Liver (tissue), 10 donors: ENCODE measurements at places on chromosomes 1 and 21.

GRCh38 chr1:39395357-39395831 is 96.0 kb upstream of the BMP8A start:
- DNase-seq: no peak

- DNase-seq: no peak
Measured at GRCh38 chr21:41235201-41235600, 67.2 kb downstream of the BACE2 start.

DNA sequence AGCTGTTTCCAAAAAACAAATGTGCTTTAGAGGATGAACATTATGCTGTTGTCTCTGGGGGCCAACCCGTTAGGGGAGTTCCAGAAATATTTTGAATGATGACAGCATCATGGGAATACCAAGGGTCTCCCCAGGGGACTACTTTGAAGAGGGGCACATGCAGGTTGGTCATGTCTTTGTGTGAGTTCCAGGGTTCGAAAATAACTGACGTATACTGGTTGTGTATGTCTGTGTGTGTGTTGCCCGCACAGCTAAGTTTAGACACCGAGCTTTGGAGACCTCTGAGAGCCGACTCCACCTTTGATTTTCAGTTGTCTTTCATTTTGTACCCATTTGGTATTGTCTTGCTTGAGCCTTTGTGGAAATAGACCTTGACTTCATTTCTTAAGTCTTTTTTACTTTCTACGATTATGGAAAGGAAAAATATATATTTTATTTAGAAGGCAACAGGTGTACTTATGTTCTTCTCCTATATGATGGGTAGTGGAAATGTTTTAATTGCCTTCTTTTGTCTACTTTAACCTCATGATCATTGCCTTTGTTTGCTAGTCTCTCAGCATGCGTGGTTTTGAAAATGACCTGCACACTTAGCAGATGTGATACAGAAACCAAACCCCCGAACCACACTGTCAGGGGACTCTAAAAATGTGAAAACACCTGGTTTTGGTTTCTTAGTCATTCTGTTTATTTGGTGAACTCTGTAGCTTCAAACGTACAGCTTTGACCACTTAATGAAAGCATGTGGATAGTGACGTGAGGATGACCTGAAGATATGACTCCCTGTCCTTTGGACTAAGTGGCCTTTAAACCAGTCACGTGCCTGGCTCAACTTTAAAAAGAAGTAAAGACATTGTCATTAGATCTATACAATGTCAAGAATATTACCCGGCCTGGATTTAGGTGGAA is 56.5 kb downstream of the GALNT2 start:
- no peak for DNase-seq

DNA sequence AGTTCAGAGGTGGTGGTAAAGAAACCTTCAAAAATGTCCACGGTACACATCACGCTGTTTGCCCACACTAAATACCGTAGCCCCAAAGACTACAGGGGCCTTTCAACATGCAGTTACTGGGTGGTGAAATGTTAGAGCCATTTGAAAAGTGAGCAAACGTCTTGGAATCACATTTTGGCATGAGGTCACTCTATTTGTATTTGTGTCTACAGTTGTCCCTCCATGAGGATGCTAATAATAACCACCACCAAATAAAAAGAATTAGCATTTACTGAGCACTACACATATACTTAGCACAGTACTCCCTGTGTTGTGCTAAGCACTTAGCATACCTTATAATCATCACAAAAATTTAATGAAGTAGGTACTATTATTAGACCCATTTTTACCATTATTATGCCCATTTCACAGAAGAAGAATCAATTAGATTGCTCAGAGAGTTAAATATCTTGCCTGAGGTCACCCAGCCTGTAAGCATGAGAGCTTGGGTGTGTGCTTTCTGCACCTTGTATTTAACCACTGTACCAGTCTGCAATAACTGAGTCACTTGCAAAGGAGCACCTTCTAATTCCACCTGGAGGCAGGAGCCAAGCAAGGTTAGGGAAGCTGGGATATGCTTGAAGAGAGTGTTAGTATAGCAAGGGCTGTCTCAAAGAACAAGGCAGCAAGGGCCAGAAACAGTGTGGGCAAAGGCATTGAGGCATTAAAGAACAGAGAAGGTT is 57.4 kb downstream of the DNTTIP2 start:
- no peak for DNase-seq

- DNase-seq: no peak
Measured at GRCh38 chr1:216892581-216893160, 169.4 kb upstream of the ESRRG start.

GRCh38 chr1:53968125-53968513 is 22.0 kb downstream of the LRRC42 start:
- no peak for DNase-seq

GRCh38 chr1:234148816-234149215 is 224.4 kb upstream of the COA6 start:
- DNase-seq: no peak

DNA sequence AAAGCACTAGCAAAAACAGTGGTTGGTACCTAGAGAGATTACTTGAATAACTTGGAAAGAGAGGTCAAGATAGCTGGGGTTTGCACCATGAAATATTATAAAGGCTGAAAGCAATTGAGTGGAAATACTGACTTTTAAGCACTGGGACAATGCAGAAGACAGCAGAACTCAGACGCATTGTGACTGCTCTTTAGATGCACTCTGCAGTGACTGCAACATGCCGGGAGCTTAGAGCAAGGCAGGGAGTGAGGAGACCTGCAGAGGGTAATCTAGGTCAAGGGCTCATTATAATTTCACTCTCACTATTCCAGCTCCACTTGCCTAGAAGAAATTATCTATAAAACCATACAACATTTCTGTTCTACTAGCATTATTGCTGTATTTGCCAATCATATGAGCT is 36.6 kb downstream of the OLFM3 start:
- DNase-seq: no peak

- DNase-seq: no peak
Measured at GRCh38 chr21:32570456-32570855, 14.9 kb downstream of the TCP10L start.

GRCh38 chr1:71312545-71312944 is 231.7 kb upstream of the ZRANB2 start:
- no peak for DNase-seq

DNA sequence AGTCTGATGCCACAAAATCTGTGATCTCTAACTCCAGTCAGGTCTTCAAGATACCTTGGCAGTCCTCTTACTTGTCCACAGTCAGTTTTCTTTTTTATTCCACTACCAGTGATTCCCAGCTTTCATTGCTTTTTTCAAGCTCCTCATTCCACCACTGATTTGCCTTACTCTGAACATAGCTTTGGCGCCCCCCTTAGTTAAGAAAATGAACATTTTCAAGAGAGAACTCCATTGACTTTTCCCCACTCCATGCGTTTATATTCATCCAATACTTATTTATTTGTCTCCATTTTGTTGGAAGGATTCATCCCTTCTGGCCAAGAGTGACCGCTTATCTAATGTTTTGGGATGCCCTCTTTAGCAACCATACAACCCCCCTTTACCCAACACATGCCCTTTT is 33.9 kb upstream of the IPO9 start:
- no peak for DNase-seq

DNA sequence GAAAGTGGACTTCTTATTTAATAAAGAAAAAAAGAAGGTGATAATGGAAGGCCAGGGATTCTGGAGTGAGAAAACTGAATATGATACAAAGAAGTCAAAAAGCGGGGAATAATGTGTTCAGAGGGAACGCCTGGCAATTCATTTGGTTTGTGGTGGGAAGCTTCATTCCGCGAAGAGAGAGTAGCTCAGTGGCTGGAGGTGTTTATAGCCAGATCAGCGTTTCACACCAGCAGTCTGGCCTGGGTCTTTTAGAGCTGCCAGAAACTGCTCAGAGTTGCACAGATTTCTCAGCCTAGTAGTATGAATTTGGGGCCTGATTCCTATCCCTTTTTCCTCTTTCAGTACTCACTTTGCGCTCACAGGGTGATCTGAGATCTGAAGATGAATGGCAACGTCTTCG is 67.8 kb upstream of the IPO9 start:
- DNase-seq: no peak

DNA sequence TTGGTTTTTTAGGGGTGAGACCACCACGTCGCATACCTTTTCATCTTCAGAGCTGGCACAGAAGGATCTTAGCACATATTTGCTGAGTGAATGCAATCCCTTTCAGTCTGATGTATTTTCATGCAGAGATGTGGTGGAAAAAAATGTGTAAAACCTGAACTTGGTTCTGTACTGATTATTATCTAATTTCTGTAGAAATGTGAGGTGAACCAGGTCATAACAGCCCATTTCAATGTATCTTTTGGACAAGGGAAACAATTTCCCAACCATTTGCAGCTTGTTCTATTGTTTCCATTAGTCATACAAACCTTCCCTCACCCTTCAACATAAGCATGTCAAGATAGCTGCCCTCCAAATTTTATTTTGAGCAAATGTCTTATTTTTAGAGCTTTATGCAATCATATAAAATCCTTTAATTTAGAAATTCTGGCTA is 46.8 kb upstream of the RUNX1 start:
- no peak for DNase-seq

DNA sequence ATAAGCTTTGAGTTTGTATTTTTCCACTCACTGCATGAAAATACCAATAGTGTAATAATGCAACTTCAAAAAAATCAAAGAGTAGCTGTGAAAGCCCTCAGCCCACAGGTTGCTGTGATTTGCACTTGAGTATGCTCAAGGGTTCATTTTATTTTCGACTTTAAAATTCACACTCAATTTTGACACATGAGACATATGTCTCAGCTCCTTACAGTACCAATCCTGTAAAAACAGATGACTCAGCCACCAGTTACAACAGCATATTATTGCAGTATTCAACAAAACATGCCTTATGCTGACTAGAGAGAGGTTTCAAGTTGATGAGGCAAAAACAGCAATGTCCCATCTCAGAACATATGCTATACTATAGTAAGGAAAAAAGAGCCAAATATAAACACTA is 66.1 kb downstream of the CYYR1 start:
- no peak for DNase-seq

DNA sequence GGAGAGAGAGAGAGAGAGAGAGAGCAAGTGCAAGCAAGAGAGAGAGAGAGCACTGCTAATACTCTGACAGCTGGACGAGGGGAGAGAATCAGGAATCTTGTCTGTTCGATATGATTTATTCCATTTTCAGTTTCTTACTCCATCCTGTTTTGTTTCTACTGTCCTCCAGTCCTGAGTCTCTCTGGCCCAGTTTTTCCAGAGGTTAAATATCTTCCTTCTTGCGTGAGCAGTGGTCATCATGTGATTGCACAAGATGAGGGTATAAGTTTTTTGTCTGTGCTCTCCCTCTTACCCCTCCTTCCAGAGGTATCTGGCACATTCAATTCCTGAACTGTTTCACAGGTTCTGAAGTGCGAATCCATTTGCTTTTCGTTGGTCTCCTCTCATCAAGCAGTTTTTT is 16.8 kb downstream of the UBE2U start:
- no peak for DNase-seq

- DNase-seq: no peak
Measured at GRCh38 chr1:39787468-39787867, 1.2 kb downstream of the BMP8B start.

GRCh38 chr1:30284226-30284625 is 439.2 kb downstream of the MATN1 start:
- peak; percentile 22 for DNase-seq

- DNase-seq: no peak
Measured at GRCh38 chr1:233554037-233554436, 59.9 kb upstream of the KCNK1 start.

- DNase-seq: no peak
Measured at GRCh38 chr21:46394595-46395104, 64.0 kb upstream of the DIP2A start.

- DNase-seq: no peak
Measured at GRCh38 chr1:25118546-25118945, 113.8 kb downstream of the SYF2 start.

GRCh38 chr1:212078826-212079225 is 43.3 kb downstream of the DTL start:
- no peak for DNase-seq

DNA sequence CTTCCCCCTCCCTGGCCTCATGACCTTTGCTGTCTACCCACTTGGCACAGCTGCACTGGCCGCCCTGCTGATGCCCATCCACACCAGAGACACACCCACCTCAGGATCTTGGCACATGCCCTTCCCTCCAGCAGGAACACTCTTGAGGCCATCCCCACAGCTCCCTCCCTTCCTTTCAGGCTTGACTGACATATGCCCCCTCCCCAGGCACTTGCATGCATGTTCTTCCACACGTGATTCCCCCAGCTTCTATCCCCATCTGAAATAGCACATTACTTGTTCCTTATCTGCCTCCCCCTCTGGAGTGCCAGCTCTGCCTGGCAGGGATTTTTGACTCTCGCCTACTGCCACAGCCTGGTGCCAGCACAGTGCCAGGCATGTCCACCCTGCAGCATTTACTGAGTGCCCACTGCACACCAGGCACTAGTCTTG is 98.5 kb upstream of the SLC25A33 start:
- DNase-seq: no peak

GRCh38 chr1:91854852-91855534 is 31.0 kb downstream of the TGFBR3 start:
- no peak for DNase-seq

DNA sequence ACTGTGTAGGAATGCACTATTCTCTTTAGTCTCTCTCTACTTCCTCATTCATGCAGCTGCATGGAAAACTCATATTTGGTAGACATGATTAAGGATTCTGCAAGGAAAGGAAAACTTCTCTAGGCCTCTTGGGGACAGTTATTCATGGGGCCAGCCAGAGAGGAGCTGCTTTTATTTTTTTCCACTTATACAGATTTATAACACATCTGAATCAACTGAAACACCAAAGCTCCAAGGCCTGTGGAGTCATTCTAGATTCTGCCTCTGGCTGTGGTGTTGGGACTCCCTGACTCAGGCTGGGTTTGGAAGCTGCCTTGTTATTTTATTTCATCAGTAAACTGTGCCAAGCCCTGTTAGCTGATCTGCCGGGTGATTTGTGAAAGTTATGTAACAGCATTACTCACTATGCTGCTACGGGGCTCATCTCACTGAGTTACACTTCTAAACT is 83.9 kb upstream of the EDEM3 start:
- DNase-seq: no peak

DNA sequence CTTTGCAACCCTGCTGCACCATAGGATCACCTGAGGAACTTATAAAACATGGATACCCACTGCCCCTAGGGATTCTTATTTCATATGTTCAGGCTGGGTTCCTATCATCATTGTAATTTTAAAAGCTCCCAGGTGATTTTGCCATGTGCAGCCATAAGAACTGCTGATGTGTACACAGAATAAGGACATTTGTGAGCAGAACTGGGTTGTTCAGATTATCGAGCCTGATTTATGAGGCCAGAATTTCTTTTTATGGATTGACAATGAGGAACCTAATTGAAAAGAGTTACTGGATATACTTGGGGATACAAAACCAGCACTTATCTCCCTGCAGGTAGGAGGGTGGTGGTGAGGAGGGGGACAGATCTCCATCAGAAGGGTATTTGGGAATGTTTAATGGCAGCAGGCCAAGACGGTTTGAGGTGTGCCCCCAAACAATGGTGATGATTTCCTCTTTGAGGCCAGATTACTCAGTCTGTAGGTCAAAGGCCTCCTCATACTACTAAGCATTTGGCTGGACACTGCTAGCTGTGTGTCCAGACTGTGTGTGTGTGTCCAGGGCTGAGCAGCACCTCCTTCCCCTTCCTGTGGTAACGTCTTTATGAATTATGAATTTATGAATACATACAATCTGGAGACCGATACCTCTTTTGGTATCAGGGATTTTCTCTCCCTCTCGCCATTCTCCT is 18.9 kb downstream of the NOS1AP start:
- no peak for DNase-seq

GRCh38 chr1:50342525-50342924 is 80.7 kb downstream of the DMRTA2 start:
- no peak for DNase-seq
